ENCODE measurements at places on chromosomes 16 and 17. TPM values are rescaled to one million over a fixed set of nuclear protein-coding genes. Genes with fewer than 3 reads are reported as not detected.

DNA sequence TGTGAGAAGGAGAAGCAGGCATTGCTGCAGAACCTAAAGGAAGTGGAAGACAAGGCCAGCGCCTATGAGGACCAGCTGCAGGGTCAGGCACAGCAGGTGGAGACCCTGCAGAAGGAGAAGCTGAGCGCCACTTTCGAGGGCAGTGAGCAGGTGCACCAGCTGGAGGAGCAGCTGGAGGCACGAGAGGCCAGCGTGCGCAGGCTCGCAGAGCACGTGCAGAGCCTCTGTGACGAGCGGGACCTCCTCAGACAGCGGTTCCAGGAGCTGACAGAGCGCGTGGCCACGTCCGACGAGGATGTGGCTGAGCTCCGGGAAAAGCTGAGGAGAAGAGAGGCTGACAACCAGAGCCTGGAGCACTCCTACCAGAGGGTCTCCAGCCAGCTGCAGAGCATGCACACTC lies 41.5 kb downstream of the PLD6 start:
- no peak overlapping the region for H3K4me3 ChIP-seq
- no peak for DNase-seq
- H3K27me3 ChIP-seq = no peaks in the 10 kb centered on the region

PDE6G gene
- total RNA-seq = 9.1 TPM

SREBF1 gene
- 131 TPM for total RNA-seq

GRCh38 chr17:82202981-82203380 lies 9.7 kb downstream of the CCDC57 start:
- peaks cover 64% of the 10 kb centered on the region for H3K4me1 ChIP-seq
- DNase-seq = peak; percentile 47
- no peak overlapping the region for H3K4me3 ChIP-seq

DNA sequence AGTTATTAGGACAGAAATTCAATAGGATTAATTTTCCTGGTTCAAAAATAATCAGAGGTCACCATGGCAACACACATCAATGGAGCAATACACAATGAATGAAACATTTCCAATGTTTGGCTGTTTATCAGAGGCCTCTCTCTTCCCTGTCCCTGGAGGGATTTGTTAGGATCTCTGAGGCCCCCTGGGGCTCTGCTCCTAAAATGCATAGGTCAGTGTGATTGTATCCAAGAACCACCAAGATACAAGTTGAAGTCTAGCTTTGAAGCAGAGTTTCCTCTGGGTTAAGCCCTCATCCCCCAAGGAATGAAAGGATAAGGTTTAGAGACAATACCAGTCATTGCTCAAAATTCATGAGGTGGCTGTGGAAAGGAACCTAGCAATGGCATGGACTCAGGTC lies 561.2 kb upstream of the C16orf82 start:
- no peak overlapping the region for H3K4me3 ChIP-seq
- H3K4me1 ChIP-seq = no peaks in the 10 kb centered on the region
- H3K27ac ChIP-seq = no peak overlapping the region

GRCh38 chr17:50151937-50152547 lies 1.6 kb upstream of the PPP1R9B start:
- H3K27ac ChIP-seq = peak overlapping the region; percentile 95
- peak; percentile 58 for DNase-seq
- peaks cover 10% of the 10 kb centered on the region for H3K36me3 ChIP-seq

DNA sequence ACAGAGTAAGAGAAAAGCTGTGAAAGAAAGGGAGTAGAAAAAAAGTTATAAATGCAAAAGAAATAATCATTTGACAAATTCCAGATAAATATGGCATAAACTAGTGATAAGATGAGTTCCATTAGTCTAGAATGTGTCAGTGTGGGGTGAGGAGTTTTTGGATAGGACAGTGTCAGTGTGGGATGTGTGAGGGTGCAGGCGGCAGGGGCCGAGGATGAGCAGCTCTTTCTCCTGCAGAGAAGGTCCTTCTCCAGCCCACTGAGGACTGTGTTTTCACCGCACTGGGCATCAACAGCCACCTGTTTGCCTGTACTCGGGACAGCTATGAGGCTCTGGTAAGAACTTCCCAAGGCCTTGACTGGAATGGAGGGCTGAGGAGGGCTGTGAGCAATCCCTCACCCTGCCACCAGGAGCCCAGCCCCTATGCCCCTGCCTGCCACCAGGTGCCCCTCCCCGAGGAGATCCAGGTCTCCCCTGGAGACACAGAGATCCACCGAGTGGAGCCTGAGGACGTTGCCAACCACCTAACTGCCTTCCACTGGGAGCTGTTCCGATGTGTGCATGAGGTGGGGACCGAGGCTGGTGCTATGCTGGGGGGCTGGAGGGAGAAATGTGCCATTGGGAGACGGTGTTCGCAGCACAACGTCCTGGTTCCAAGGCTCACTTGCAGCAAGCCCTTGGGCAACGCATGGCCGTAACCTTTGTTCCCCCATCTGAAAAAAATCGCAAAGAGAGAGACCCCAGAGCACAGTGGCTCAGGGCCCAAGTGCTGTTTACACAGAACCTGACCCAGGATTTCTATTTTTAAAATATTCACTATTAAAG lies 13.1 kb downstream of the RAPGEFL1 start:
- no peaks in the 10 kb centered on the region for H3K36me3 ChIP-seq
- H3K4me1 ChIP-seq = peaks cover 11% of the 10 kb centered on the region
- peak overlapping the region; percentile 90 for H3K4me3 ChIP-seq

DNA sequence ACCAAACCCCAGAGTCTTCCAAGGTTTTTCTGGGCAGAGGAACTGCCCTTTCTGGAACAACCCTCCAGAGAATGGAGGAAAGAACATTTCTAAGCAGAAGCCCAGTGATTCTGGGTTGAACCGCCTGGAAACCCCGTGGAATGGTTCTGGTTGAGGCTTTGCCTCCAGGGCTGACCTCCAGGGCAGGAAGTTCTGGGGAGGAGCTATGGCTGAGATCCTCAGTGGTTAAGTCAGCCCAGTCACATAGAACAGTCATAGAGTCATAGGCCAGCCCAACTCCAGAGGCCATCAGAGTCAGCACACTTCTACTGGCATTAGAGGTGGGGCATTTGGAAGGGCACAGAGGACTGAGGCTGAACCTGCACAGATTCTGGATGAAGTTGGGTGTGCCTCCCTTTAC lies 65.9 kb downstream of the SPACA3 start:
- H3K4me1 ChIP-seq = no peaks in the 10 kb centered on the region
- H3K27ac ChIP-seq = no peak overlapping the region
- no peaks in the 10 kb centered on the region for H3K36me3 ChIP-seq

GRCh38 chr16:85374571-85374872 lies 238.6 kb upstream of the GSE1 start:
- no peak overlapping the region for H3K27ac ChIP-seq
- H3K4me1 ChIP-seq = peaks cover 6% of the 10 kb centered on the region
- no peaks in the 10 kb centered on the region for H3K36me3 ChIP-seq

GRCh38 chr17:21173543-21173942 lies 40.4 kb downstream of the TMEM11 start:
- H3K36me3 ChIP-seq = peaks cover 6% of the 10 kb centered on the region
- no peak for DNase-seq
- peaks cover 13% of the 10 kb centered on the region for H3K4me1 ChIP-seq
- H3K4me3 ChIP-seq = no peak overlapping the region
- H3K27me3 ChIP-seq = no peaks in the 10 kb centered on the region

DNA sequence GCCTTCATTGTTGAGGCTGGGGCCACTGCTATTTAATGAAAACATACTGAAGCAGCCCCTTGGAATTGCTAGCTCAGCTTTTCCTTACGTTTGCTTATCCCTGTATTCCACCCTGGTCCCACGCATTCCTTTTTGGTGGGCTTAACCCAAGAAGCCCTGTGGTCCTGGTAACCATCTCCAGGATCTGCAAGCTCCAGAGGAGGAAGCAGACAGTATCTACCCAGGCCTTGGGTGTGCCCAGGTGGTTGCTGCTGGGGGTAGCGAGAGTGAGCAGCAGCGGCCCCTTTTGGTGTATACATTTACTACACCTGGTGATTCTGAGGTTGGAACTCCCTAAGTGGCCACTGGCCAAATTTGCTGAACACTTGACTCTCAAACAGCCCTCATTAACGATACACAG lies 97.7 kb downstream of the CBLN1 start:
- no peaks in the 10 kb centered on the region for H3K4me1 ChIP-seq
- DNase-seq = no peak
- peaks cover 4% of the 10 kb centered on the region for H3K27me3 ChIP-seq

RSKR gene
- 14.3 TPM for total RNA-seq

- H3K4me3 ChIP-seq = no peak overlapping the region
- DNase-seq = no peak
- no peak overlapping the region for H3K27ac ChIP-seq
- no peaks in the 10 kb centered on the region for H3K36me3 ChIP-seq
These were observed 1748.9 kb downstream of the TP53TG3F start for GRCh38 chr16:35208001-35208935.

BEAN1 gene
- total RNA-seq = not detected

GRCh38 chr16:88839026-88839529 lies 17.7 kb downstream of the GALNS start:
- H3K4me3 ChIP-seq = no peak overlapping the region
- H3K27ac ChIP-seq = no peak overlapping the region
- peaks cover 4% of the 10 kb centered on the region for H3K36me3 ChIP-seq
- DNase-seq = no peak
- no peaks in the 10 kb centered on the region for H3K27me3 ChIP-seq

TP53TG3B gene
- not detected for total RNA-seq

GRCh38 chr17:67322042-67322787 lies 44.2 kb downstream of the PSMD12 start:
- H3K27me3 ChIP-seq = no peaks in the 10 kb centered on the region
- H3K36me3 ChIP-seq = no peaks in the 10 kb centered on the region
- H3K4me3 ChIP-seq = no peak overlapping the region
- H3K4me1 ChIP-seq = no peaks in the 10 kb centered on the region

P2RX1 gene
- 0.45 TPM for total RNA-seq

DNA sequence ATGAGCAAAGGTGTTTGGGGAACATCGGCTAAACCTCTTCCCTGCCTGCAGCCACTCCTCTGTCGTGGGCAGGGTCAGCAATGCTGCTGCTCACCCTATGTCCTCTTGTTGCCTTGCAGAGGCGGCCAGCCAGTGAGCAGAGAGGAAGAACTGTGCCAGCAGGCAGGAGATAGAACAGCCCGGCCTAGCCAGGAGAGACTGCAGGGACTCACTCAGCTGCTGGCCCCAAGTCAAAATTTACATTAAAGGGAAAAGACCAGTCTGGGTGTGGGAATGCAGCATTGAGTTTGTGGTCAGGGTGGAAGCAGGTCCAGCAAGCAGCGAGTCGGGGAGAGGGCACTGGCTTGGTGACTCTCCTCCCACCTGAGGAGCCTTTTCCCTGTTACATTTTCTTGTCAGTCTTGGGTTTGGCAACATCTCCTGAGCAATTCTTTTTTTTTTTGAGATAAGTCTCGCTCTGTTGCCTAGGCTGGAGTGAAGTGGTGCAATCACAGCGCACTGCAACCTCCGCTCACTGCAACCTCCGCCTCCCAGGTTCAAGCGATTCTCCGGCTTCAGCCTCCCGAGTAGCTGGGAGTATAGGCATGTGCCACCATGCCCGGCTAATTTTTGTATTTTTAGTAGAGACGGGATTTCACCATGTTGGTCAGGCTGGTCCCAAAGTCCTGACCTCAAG lies 22.7 kb downstream of the LIG3 start:
- H3K4me1 ChIP-seq = peaks cover 3% of the 10 kb centered on the region
- no peaks in the 10 kb centered on the region for H3K27me3 ChIP-seq
- H3K36me3 ChIP-seq = no peaks in the 10 kb centered on the region
- no peak overlapping the region for H3K4me3 ChIP-seq
- no peak overlapping the region for H3K27ac ChIP-seq
- no peak for DNase-seq

TBC1D3E gene
- total RNA-seq = not detected

GRCh38 chr17:28503420-28503819 lies 2.7 kb upstream of the FOXN1 start:
- H3K4me1 ChIP-seq = no peaks in the 10 kb centered on the region
- no peak overlapping the region for H3K27ac ChIP-seq
- peaks cover 3% of the 10 kb centered on the region for H3K27me3 ChIP-seq
- H3K36me3 ChIP-seq = no peaks in the 10 kb centered on the region

CBFB gene
- total RNA-seq = 114 TPM

DNA sequence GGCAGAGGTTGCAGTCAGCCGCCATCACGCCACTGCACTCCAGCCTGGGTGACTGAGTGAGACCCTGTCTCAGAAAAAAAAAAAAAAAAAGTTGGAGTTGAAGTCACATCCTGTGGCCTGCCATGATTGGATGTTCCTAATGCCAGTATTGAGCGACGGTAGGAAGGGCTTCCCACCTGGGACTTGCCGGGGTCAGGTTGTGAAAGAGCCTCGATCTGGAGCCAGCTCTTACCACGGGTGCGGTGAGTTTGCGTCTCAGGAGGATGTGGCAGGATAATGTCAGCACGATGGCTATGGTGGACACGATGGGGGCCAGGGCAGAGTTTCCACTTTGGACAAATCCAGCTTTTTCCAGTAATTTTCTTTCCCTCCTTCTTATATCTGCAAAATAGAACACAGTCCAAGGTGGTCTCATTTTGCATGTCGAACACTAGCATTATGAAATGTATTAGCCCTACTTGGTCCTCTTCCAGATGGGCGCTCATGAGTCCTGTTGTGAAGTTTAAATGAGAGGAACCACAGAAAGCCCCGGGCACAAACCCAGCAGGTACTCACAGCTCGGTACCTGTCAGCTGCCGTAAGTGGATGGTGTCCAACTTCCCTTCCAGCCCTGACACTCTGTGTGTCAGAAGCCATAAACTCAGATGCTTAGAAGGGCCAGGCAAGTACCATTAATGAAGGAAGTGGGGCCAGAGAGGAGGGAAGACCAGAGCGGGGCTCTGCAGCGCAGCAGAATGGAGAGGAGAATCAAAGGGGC lies 22.2 kb downstream of the ABCC12 start:
- H3K4me1 ChIP-seq = no peaks in the 10 kb centered on the region
- H3K27ac ChIP-seq = no peak overlapping the region
- peaks cover 9% of the 10 kb centered on the region for H3K27me3 ChIP-seq
- DNase-seq = no peak
- no peak overlapping the region for H3K4me3 ChIP-seq
- H3K36me3 ChIP-seq = no peaks in the 10 kb centered on the region

SLC52A1 gene
- not detected for total RNA-seq

GRCh38 chr16:80273635-80274538 lies 266.9 kb upstream of the DYNLRB2 start:
- no peak overlapping the region for H3K27ac ChIP-seq
- DNase-seq = no peak
- H3K36me3 ChIP-seq = no peaks in the 10 kb centered on the region
- no peak overlapping the region for H3K4me3 ChIP-seq
- H3K27me3 ChIP-seq = peaks cover 13% of the 10 kb centered on the region
- no peaks in the 10 kb centered on the region for H3K4me1 ChIP-seq

Data from activated naive CD8-positive, alpha-beta T cell treated with anti-CD3 and anti-CD28 coated beads for 36 hours (primary cell).